Osteocyte (in vitro differentiated cells): ENCODE measurements at places on chromosomes 11 and 22. TPM values are rescaled to one million over a fixed set of nuclear protein-coding genes. Genes with fewer than 3 reads are reported as not detected.

DNA sequence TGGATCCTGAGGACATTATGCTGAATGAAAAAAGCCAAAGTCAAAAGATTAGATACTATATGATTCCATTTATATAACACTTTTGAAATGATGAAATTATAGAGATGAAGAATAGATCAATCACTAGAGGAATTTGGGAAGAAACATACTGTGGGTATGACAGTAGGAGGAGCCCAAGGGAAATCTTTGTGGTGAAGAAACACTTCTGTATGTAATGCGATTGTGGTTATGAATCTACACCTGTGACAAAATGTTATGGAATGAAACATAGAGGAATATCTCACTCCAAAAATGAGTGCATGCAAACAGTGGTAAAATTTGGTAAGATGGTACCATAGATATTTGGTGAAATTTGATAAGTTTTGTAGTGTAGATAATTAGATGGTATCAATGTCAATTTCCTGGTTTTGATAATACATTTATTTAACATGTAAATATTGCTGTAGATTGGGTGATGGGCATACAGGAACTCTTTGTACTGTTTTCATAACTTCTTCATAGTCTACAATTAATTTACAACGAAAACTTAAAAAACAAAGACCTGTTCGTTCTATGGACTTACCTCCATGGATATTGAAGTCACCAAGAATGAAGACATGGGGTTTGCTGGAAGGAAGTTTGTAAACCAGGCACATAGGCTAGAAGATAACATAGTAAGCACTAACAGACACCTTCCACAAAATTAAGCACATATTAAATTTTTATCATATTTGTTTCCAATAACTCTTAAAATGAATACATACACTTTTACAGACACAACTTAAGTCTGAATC is 11.5 kb downstream of the MRGPRX1 start:
- H3K27me3 ChIP-seq: peaks cover 3% of the 10 kb centered on the region
- no peaks in the 10 kb centered on the region for H3K4me1 ChIP-seq
- no peak overlapping the region for H3K4me3 ChIP-seq
- no peaks in the 10 kb centered on the region for H3K36me3 ChIP-seq
- H3K27ac ChIP-seq: no peak overlapping the region

KCNJ5 gene
- total RNA-seq: not detected in 2 replicates

- no peak overlapping the region for H3K4me3 ChIP-seq
- DNase-seq: no peak
- H3K4me1 ChIP-seq: no peaks in the 10 kb centered on the region
- peaks cover 11% of the 10 kb centered on the region for H3K27me3 ChIP-seq
- peaks cover 5% of the 10 kb centered on the region for H3K36me3 ChIP-seq
- H3K27ac ChIP-seq: no peak overlapping the region
Observed at GRCh38 chr11:129854232-129854805, 38.7 kb downstream of the TMEM45B start.

- no peaks in the 10 kb centered on the region for H3K27me3 ChIP-seq
- no peaks in the 10 kb centered on the region for H3K4me1 ChIP-seq
- H3K27ac ChIP-seq: no peak overlapping the region
- DNase-seq: no peak
Observed at GRCh38 chr11:36631774-36632173, 33.7 kb upstream of the RAG2 start.

DNA sequence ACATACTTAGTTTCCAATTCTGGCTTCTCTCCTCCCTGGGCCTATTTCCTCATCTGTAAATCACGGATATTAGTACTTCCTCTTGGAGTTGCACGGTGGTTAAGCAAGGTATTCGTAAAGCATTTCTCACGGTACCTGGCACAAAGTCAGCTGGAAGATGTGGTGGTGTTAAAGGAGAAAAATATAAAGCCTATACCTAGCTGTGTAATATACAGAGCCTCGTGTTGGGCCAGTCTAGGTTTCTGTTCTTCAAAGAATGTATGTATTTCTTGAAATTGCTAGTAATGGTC is 47.2 kb downstream of the DBX1 start:
- no peaks in the 10 kb centered on the region for H3K27me3 ChIP-seq
- peaks cover 25% of the 10 kb centered on the region for H3K36me3 ChIP-seq
- no peak overlapping the region for H3K4me3 ChIP-seq
- peak overlapping the region; percentile 96 for H3K27ac ChIP-seq

DNA sequence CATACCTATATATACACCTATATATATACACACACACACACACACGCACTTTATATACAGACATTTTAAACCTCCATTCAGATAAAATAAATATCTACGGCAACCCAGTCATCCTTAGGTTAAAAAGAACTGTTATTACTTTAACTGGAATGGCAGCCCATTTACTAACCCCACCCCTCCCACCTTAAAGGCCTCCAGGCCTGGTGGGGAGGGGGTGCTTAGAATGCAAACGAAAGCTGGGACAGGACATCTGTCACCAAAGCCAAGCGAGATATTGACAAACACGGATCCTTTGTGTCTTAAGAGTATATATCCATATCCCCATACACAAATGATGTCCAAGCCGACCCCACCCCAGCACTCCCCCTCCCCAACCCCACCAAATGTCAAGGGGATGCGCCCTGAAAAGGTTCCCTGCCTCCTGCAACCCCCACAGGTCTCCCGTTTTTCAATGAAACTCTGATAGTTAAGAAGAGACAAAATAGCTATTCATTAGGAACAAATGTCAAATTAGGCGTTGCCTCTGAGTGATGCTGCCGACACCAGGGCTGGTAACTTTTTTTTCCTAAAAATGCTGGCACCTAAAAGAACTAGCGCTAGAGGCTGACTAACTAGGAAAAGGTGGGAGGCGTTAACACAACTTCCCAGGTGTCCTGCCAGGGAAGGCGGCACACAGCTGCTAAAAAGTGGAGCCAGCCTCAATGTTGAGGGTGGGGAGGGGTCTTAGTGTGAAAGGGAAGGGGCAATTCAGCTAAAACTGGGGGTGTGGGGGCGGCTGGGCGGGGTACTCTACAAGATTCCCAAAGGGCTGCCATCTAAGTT is 5.6 kb downstream of the MN1 start:
- H3K27me3 ChIP-seq: no peaks in the 10 kb centered on the region
- DNase-seq: no peak
